ENCODE measurements at places on chromosomes 16 and 17. TPM values are rescaled to one million over a fixed set of nuclear protein-coding genes. Genes with fewer than 3 reads are reported as not detected.

Gene WDR81
- polyA plus RNA-seq = 14.5 TPM

Gene NME1
- polyA plus RNA-seq = 45.9 TPM

Gene SMTNL2
- polyA plus RNA-seq = 163 TPM

Gene CDH3
- polyA plus RNA-seq = 0.57 TPM

Gene NPW
- 1.1 TPM for polyA plus RNA-seq

Gene OTOA
- polyA plus RNA-seq = 0.06 TPM

Gene UBALD1
- 23.4 TPM for polyA plus RNA-seq

Gene MXRA7
- polyA plus RNA-seq = 135 TPM

Gene ANKFN1
- 2.8 TPM for polyA plus RNA-seq

Gene NRN1L
- polyA plus RNA-seq = 1.1 TPM

Gene CLEC19A
- polyA plus RNA-seq = 0.16 TPM

Gene GOSR2
- polyA plus RNA-seq = 29.1 TPM

Gene B9D1
- polyA plus RNA-seq = 6.3 TPM

Gene CTRL
- polyA plus RNA-seq = 4.3 TPM

Gene OR3A3
- 0.09 TPM for polyA plus RNA-seq

Gene LYRM9
- 10.5 TPM for polyA plus RNA-seq

Gene HOXB1
- polyA plus RNA-seq = not detected

Gene MYL11
- polyA plus RNA-seq = 9,236 TPM

Gene SBK1
- polyA plus RNA-seq = 21.8 TPM

Gene ATP6V0D1
- polyA plus RNA-seq = 61.4 TPM

Gene CYBA
- polyA plus RNA-seq = 39.6 TPM

Gene CFAP97D1
- 0.05 TPM for polyA plus RNA-seq

Gene TMEM114
- polyA plus RNA-seq = not detected

Gene TBC1D3H
- not detected for polyA plus RNA-seq

Gene NPB
- 0.42 TPM for polyA plus RNA-seq

Gene CES1
- 0.34 TPM for polyA plus RNA-seq

Gene CEP112
- polyA plus RNA-seq = 16.9 TPM

All from forelimb muscle (tissue), 1 donor.